Endothelial cell (in vitro differentiated cells): ENCODE measurements at places on chromosomes 7 and 10.
A peak's percentile ranks its signal among the peaks of the same experiment; 100 is the strongest.

DNA sequence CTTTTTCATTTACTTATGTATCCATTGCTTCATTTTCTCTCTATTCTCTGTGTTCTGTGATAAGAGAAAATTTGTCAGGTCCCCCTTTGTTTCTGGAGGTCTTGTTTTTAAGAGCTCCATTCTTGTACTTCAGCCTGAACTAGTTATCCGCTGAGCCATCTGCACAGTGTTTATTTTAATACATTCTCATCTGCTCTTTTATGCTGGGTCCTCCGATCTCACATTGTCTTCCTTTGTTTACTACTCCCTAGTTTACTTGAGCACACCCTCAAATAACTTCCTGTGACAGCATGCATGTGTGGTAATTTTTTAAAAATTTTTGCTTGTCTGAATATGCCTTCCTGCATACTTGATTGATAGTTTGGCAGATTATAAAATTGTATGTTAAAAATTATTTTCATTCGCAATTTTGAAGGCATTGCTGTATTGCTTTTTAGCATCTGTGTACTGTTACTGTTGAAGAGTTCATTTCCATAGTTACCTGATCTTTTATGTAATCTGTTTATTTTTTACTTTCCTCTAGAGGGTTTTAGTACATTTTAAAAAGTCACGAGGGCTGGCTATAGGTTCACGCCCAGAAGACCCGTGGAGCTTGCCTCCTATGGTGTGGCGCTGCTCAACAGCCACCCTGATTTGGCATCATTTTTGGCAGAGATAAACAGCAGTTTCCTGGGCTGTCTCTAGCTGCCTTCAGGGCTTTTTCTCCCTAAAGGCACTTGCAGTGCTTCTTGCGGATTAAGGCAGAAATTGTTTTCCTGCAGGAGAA lies 31.9 kb downstream of the RSBN1L start:
- H3K27me3 ChIP-seq, result peaks cover 2% of the 10 kb centered on the region
- H3K4me3 ChIP-seq, result no peak overlapping the region
- peak; percentile 16 for DNase-seq
- H3K36me3 ChIP-seq, result peaks cover 3% of the 10 kb centered on the region
- H3K27ac ChIP-seq, result peak overlapping the region; percentile 97
- H3K4me1 ChIP-seq, result peaks cover 26% of the 10 kb centered on the region

- peaks cover 11% of the 10 kb centered on the region for H3K4me1 ChIP-seq
- peaks cover 2% of the 10 kb centered on the region for H3K27me3 ChIP-seq
- DNase-seq, result no peak
Observed at GRCh38 chr7:143050931-143051330, 1.2 kb upstream of the OR6V1 start.

- H3K4me1 ChIP-seq, result no peaks in the 10 kb centered on the region
- peaks cover 4% of the 10 kb centered on the region for H3K27me3 ChIP-seq
- H3K27ac ChIP-seq, result no peak overlapping the region
- no peak overlapping the region for H3K4me3 ChIP-seq
Observed at GRCh38 chr10:133278577-133279265, 2.1 kb upstream of the ADAM8 start.

DNA sequence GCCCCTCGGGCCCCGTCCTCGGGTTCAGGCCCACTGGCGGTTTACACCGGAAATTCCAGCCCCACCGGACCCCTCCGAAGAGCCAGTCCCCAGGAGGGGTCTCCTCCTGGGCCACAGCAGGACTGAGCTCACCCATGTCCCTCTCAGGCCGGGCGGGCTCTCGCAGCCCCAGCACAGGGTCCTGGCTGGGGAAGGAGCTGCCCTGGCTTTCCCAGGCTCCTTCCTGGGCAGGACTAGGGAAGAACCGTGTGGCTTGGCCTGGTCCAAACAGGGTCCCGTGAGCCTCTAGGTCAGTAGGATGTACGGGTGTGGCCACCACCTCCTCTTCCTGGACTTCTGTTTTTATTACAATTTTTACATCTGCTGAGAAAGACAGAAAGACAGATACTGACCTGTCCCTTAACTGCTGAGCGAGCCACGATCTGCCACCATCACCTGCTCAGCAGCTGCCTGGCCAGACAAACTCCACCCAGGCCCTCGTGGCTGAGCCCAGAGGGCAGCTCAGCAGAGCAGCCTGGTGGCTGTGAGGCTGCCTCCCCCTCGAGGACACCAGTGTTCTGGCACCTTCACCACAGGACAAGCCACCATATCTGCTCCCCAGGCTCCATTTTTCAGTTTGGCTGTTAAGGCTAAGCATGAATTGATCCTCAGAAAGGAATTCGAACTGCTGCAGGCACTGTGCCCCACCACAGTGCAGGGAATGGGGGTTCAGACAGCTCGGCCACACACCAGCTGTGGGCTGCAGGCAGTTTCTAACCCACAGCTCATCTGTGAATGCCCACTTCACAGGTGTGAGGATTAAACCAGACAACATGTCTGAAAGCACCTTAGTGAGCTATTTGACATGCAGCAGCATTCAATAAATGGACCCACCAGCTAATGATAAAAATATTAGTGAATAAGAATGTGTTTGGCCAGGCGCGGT lies 14.5 kb upstream of the ZNF777 start:
- DNase-seq, result no peak
- peak overlapping the region; percentile 42 for H3K27ac ChIP-seq
- no peak overlapping the region for H3K4me3 ChIP-seq

GRCh38 chr7:17792075-17792936 lies 148.0 kb downstream of the SNX13 start:
- no peak overlapping the region for H3K27ac ChIP-seq
- DNase-seq, result no peak
- H3K36me3 ChIP-seq, result no peaks in the 10 kb centered on the region
- no peaks in the 10 kb centered on the region for H3K4me1 ChIP-seq

DNA sequence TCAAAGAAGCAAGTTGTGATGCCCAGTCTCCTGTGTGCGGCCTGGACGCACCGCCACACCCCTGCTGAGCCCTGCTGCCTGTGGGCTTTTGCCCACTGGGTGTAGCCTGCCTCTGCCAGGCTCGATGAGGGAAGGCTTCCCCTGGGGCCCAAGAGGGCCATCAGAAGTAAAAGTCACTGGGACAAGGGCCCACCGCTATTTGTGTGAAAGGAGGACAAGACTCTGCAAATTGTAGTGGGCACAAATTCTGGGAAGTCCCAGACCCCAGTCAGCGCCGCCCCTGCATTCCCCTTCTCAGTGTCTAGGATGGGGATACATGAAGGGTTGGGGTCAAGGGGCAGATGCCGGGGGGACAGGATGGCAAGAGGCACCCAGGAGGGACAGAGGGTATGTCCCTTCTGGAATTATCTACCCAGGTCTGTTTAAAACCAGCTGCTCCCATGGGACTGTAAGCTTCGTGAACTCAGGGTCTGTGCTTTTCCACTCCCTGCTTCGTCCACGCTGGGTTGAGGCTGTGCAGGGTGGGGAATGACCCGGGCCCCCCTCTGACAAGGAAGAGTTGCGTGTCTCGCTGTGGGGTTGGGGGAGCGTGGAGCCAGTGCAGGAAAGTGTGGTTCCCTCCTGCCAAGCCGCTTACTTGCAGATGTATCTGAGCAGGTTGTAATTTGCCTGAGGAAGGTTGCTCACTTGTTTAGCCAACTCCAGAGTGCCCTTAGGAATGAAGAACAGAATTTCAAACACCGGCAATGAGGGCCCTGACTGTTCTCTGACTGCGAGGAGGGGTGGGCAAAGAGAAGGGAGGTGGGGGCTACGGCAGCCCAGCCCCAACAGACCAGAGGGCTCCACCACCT lies 147.2 kb downstream of the MAPK8 start:
- peaks cover 7% of the 10 kb centered on the region for H3K27me3 ChIP-seq
- no peak overlapping the region for H3K4me3 ChIP-seq
- H3K4me1 ChIP-seq, result no peaks in the 10 kb centered on the region
- H3K36me3 ChIP-seq, result no peaks in the 10 kb centered on the region
- no peak for DNase-seq

DNA sequence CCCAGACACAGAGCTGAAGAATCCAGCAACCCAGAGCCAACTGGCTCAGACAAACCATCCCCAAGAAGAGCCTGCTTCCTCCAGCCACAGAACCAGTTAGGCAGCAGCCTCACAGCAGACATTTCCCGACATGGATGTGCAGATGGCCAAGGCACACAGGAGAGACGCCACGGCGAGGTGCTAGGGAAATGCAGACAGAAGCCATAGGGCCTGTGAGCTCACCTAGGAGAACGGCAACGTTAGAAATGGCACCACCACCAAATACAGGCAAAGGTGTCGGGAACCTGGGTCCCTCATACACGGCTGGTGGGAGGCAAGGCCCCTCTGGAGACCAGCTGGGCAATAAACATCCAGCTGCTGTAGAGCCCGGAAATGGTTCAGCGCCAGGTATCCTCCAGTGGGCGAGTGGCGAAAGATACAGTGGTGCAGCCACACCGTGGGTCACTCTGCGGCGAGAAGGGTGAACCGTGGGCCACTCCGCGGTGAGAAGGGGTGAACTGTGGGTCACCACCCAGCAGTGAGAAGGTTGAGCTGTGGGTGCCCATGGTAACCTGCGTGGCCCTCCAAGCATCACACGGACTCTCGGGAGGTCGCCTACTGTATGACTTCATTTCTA lies 31.2 kb downstream of the JAKMIP3 start:
- H3K27me3 ChIP-seq, result peaks cover 4% of the 10 kb centered on the region
- H3K4me3 ChIP-seq, result no peak overlapping the region
- no peaks in the 10 kb centered on the region for H3K4me1 ChIP-seq
- no peak for DNase-seq
- H3K36me3 ChIP-seq, result no peaks in the 10 kb centered on the region

DNA sequence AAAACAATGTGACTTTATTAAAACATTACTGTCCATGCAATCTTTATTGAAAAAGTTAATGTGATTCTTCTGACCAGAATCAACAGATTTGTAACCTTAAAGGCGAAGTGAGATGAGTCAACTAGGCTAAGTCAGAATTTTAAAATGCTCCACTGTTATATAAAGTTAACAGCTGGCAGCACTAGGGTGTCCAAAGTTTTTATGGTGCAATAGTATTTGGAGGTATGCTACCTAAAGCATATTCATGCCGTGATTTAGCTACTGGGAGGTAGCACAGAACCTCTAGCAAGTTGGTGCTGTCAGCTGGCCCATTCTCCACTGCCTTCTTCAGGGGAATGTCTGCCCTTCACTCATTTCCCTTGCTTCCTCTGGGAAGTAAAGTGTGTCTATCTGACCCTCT lies 126.7 kb downstream of the RAPGEF5 start:
- no peak overlapping the region for H3K27ac ChIP-seq
- H3K4me1 ChIP-seq, result peaks cover 22% of the 10 kb centered on the region
- DNase-seq, result no peak
- no peak overlapping the region for H3K4me3 ChIP-seq
- no peaks in the 10 kb centered on the region for H3K27me3 ChIP-seq
- H3K36me3 ChIP-seq, result no peaks in the 10 kb centered on the region

GRCh38 chr7:151978616-151979015 lies 22.4 kb downstream of the GALNTL5 start:
- no peaks in the 10 kb centered on the region for H3K27me3 ChIP-seq
- no peak overlapping the region for H3K4me3 ChIP-seq
- H3K27ac ChIP-seq, result no peak overlapping the region
- H3K4me1 ChIP-seq, result no peaks in the 10 kb centered on the region

DNA sequence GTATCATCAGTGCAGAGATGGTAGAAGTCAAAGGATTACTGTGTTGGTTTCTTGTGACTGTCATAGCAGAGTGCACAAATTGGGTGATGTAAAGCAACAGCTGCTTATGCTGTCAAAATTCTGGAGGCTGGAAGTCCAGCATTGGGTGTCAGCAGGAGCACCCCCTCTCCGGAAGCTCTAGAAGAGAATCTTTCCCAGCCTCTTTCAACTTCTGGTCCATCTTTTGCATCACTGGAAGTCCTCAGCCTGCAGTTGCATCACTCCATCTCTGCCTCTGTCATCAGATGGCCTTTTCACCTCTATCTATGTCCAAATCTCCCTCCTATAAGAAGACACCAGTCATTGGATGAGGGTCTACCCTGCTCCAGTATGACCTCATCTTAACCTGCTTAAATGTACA lies 35.8 kb upstream of the GALNTL5 start:
- H3K27me3 ChIP-seq, result peaks cover 8% of the 10 kb centered on the region
- H3K4me1 ChIP-seq, result peaks cover 2% of the 10 kb centered on the region
- no peak for DNase-seq
- no peaks in the 10 kb centered on the region for H3K36me3 ChIP-seq

DNA sequence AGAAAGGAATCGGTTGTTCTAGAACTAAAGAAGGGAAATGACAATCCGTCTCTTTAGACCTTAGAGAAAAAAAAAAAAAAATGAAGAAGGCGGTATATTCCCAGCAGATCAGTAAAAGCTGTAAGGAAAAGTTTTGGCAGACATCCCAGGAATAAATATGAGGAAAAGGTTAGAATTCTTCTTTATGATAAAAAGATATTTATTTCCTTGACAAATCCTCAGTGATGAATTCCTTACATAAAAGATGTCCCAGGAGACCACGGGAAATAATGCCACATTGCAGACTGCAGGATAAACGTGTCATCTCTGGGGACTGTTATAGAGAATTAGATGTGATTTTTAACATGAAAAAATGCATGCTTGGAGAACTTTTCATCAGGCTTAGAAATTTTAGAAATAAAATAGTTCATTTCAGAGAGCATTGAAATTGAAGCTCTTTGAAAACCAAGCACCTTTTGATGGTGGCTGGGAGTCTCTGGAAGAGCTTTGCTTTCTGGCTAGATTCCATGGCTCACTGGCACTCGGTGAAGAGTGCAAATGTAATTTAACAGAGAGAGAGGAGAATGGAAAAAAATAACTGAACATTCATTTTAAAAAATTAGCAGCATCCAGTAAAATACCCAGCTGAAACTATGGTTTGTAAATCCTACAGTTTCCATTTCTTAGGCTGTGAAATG lies 98.2 kb downstream of the PRPF18 start:
- no peak for DNase-seq
- H3K36me3 ChIP-seq, result peaks cover 37% of the 10 kb centered on the region
- H3K27ac ChIP-seq, result no peak overlapping the region
- peaks cover 29% of the 10 kb centered on the region for H3K4me1 ChIP-seq
- peaks cover 1% of the 10 kb centered on the region for H3K27me3 ChIP-seq

DNA sequence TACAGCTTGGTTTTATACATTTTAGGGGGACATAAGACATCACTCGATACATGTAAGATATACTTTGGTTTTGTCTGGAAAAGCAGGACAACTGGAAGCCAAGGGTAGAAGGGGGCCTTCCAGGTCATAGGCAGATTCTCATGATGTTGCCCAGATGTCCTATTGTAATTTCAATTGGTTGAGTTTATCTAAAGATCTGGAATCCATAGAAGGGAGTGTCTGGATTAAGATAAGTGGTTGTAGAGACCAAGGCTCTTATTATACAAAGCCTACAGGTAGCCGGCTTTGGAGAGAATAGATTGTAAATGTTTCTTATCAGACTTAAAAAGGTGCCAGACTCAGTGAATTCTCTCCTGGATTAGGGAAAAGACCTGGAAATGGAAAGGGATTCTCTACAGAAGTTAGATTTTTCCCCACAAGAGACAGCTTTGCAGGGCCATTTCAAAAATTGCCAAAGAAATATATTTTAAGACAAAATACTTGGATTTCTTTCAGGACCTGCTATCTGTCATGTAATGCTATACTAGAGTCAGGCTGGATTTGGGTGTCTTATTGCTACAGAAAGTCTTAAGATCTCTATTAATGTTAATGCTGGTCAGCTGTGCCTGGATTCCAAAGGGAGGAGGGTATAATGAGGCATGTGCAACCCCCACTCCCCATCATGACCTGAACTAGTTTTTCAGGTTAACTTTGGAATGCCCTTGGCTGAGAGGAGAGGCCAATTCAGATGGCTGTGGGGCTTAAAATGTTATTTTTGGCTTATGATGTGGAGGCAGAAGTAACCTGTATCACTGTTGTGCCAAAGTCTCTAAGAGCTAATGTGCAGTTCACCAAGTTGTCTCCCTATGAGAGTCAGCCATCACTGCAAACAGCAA lies 511.1 kb upstream of the C7orf33 start:
- H3K36me3 ChIP-seq, result peaks cover 5% of the 10 kb centered on the region
- H3K4me3 ChIP-seq, result no peak overlapping the region
- DNase-seq, result no peak
- no peaks in the 10 kb centered on the region for H3K27me3 ChIP-seq
- no peak overlapping the region for H3K27ac ChIP-seq
